ENCODE measurements at places on chromosomes 1 and 21.

- no peak for DNase-seq
Observed at GRCh38 chr1:241525026-241525425, 5.5 kb upstream of the FH start.

GRCh38 chr1:200005165-200005564 lies 22.3 kb upstream of the NR5A2 start:
- no peak for DNase-seq

DNA sequence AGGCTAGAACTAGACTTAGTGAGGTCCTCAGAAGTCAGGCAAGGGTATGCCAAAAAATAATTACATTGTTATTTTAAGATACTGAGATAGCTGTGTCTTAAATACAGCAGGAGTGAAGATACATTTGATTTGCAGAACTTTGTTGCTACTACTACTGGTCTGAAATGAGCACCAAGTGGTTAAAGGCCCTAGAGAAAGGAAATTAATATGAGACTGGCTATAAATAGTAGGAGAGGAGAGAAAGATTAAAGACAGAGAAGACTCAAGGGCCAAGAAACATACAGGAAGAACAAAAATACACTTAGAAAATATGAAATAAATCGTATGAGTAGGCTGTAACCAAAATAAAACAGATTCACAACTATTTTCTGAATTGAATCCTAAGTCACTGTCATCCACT lies 21.3 kb downstream of the HNRNPR start:
- DNase-seq, result no peak

DNA sequence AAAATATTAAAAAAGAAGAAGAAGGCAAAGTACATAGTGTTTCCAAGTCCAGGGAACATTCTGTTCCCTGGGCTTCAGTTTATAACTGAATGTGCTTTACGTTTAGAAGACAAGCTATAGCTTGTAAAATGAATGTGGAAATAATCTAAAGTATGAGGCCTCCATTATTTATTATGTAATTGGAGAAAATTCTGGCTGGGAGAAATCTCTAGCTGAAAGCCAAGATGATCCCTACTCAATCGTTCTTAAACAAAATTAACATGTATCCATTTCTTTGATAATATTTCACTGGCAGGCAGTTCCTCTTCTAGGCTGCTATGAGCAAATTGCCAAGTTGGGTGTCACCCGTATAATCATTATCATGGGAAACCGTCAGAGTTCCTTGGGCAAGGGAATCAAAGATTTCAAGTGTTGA lies 52.2 kb upstream of the ETS2 start:
- no peak for DNase-seq

GRCh38 chr21:38741950-38742256 lies 63.8 kb upstream of the ETS2 start:
- DNase-seq, result no peak

DNA sequence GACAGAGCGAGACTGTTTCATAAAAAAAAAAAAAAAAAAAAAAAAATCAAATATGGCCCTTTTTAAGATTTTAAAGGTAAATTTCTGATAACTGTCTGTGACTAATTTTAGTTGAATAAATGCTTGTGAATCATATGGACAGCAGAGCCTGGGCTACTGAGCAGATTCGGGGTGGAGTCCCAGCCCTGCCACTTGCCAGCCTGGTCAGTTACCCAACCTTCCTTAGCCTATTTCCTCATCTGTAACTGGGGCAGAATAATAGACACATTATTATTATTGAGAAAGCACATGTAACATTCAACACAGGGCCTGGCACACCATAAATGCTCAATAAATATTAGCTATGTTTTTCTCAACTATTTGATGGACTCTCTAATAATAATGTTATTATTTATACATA lies 11.2 kb upstream of the H3-3A start:
- DNase-seq, result no peak

DNA sequence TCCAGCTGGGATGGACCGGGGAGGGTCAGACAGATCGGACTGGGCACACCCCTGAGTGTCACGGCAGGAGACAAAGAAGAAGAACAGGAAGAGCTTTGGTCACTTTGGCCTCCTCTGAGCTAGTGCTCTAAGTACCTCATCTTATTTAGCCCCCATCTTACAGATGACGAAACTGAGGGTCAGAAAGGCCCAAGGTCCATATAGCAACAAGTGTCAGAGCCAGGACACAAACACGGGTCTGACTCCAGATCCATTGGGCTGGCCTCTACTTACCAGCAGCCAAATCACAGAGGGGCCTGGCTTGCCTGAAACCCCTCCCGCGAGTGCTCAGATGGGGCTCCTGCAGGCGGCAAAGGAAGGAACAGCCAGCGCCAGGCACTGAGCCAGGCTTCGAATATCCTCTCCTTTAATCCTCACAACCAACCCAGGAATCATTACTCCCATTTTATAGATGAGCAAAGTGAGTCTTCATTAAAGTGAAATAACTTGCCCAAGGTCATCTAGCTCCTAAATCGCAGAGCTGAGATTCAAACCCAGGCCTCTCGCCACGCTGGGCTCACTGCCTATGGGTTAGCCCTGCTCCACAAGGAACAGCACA lies 25.7 kb upstream of the SELENON start:
- no peak for DNase-seq

DNA sequence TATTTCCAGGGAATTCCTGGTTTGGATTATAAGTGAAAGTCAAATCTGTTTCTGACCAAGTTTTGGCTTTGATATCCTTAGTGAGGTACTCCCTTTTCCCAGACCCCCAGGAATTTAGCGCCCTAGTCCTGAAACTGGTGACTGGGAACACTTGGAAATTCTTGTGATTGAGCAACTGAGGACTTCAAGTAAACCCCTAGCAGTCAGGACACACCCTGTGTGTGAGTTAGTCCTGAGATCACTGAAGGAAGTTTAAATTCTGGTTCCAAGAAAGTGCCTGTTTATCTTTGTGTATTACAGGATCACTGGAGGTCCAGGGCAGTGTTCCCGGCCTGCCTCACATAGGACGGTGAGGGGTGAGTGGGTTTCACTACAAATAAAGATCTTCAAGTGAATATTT lies 95.1 kb upstream of the F3 start:
- no peak for DNase-seq
